ENCODE measurements at places on chromosomes 2 and 18. TPM values are rescaled to one million over a fixed set of nuclear protein-coding genes. Genes with fewer than 3 reads are reported as not detected.

Gene PLB1
- total RNA-seq, result 12.9 TPM

- H3K27me3 ChIP-seq, result no peaks in the 10 kb centered on the region
- H3K27ac ChIP-seq, result peak overlapping the region; percentile 95
- H3K36me3 ChIP-seq, result peaks cover 27% of the 10 kb centered on the region
- peaks cover 97% of the 10 kb centered on the region for H3K4me1 ChIP-seq
- no peak overlapping the region for H3K4me3 ChIP-seq
Observed at GRCh38 chr18:77056344-77057005, 76.1 kb downstream of the MBP start.

DNA sequence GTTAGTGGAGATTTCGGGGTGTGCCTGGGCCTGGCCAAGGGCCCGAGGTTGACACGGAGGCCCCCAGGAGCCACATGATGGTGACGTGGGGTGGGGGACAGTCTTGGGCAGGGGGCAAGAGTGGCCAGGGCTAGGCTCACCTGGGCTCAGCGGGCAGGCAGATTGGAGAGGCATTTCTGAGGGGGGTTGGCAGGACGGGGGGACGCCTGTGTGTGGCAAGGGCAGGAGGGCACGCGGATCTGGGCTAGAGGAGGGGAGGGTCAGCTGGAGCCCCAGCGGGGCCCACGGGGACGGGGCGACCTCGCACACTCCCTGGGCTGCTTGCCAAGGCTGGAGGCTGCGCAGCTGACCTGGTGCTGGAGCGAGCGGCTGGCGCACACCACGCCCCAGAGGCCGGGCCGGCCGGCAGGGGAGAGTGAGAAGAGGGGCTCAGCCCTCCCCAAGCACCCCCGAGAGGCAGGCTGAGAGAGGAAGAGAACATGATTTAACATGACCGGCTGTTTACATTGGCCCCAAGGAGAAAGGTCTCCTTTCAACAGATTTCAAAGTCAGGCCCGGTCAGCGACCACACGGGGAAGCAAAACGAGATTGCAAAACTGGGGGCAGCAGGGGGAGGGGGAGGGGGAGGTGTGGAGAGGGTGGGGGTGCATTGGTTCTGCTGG lies 38.0 kb upstream of the SNED1 start:
- no peaks in the 10 kb centered on the region for H3K36me3 ChIP-seq
- DNase-seq, result peak; percentile 90
- H3K27me3 ChIP-seq, result no peaks in the 10 kb centered on the region
- peaks cover 38% of the 10 kb centered on the region for H3K4me1 ChIP-seq

GRCh38 chr2:130823886-130824491 lies 12.7 kb upstream of the ARHGEF4 start:
- no peak overlapping the region for H3K4me3 ChIP-seq
- H3K4me1 ChIP-seq, result no peaks in the 10 kb centered on the region
- peaks cover 8% of the 10 kb centered on the region for H3K27me3 ChIP-seq
- H3K36me3 ChIP-seq, result no peaks in the 10 kb centered on the region
- no peak overlapping the region for H3K27ac ChIP-seq
- DNase-seq, result peak; percentile 74

Gene RAD51AP2
- total RNA-seq, result not detected

GRCh38 chr18:42517896-42518295 lies 562.9 kb downstream of the PIK3C3 start:
- H3K27me3 ChIP-seq, result no peaks in the 10 kb centered on the region
- DNase-seq, result no peak
- no peaks in the 10 kb centered on the region for H3K4me1 ChIP-seq
- no peaks in the 10 kb centered on the region for H3K36me3 ChIP-seq
- no peak overlapping the region for H3K27ac ChIP-seq
- no peak overlapping the region for H3K4me3 ChIP-seq

DNA sequence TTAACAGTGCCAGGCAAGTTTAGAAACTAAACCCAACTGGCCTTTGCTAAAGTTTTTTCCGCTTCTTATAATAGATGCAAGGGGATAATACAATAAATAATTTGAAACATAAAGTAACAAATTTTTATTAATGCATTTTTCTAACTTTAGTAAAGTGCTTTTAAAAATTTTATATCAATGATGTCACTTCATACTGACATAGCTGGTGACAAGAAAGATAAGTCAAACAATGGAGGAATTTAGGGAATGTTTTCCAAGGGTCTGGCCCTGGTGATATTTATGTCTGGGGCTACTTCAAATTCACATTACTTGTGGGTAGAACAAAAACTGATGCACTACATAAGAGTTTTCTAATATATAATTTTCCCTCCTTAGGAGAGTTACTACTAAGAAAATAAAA lies 61.2 kb upstream of the CBLN2 start:
- H3K4me1 ChIP-seq, result no peaks in the 10 kb centered on the region
- DNase-seq, result no peak
- H3K4me3 ChIP-seq, result no peak overlapping the region
- H3K27ac ChIP-seq, result no peak overlapping the region

DNA sequence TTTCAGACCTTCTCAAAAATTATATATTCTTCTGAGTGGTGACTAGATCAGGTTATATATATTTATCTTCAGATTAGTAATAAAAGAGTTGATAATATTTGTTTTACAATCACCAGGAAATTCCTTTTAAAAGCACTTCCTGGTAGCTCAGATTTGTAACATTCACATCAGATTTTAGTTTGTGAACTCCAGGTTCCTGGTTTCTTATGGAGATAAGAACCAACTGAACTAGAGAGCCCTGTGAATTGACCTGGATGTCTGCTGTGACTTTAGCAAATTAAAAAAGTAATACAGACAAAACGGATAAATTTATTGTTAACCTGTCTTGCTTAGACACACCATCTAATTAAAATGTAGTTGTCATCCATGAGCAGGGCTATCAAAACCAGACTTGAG lies 868.7 kb downstream of the BCL11A start:
- no peak overlapping the region for H3K4me3 ChIP-seq
- no peak for DNase-seq
- no peaks in the 10 kb centered on the region for H3K27me3 ChIP-seq

- H3K27me3 ChIP-seq, result peaks cover 41% of the 10 kb centered on the region
- no peaks in the 10 kb centered on the region for H3K36me3 ChIP-seq
- peaks cover 17% of the 10 kb centered on the region for H3K4me1 ChIP-seq
- no peak for DNase-seq
Observed at GRCh38 chr18:13213036-13213795, 5.3 kb upstream of the LDLRAD4 start.

DNA sequence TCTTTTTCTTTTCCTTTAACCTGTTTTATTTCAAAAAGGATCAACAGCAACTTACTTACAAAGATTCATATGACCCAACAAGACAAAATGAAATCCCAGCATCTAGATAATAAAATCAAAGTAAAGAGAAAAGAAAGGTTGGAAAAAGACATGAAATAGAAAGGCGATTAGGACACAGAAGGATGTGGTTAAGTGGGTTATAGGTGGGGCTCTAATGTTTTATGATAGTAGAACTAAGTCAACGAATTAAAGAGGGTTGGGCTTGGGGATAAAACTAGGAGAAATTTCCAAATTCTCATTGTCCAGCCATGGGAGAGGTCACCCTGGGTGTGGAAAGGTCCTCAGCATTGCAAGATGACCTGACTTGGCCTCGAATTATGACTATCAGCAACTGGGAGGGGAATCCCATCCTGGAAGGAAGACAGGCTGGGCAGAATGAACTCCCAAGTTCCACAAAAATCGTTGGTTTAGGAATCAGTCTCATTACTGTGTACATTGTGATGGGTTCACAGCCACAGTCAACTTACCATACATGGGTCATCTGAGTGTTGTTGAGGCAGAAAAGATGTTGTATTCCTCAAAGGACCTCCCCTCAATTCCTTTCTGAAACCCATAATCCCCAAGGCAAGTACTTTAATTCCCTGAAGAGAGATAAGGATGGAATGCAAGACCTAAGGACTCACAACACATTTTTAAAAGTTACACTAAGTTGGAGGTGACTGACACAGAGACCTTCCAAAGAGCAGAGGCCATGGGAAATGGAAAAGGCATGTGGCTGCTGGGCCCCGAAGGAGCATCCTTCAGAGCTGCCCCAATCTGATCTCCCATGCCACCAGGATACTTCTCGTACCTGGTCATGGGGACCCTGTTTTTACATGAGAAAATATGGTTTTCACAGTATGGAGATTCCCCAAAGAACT lies 167.6 kb downstream of the UXS1 start:
- H3K4me1 ChIP-seq, result no peaks in the 10 kb centered on the region
- DNase-seq, result no peak
- H3K27me3 ChIP-seq, result no peaks in the 10 kb centered on the region
- no peaks in the 10 kb centered on the region for H3K36me3 ChIP-seq
- no peak overlapping the region for H3K27ac ChIP-seq
- H3K4me3 ChIP-seq, result no peak overlapping the region

Gene POLE4
- total RNA-seq, result 26.6 TPM

- H3K27ac ChIP-seq, result no peak overlapping the region
- no peak overlapping the region for H3K4me3 ChIP-seq
- H3K36me3 ChIP-seq, result no peaks in the 10 kb centered on the region
- DNase-seq, result no peak
Observed at GRCh38 chr2:60226943-60227342, 326.5 kb downstream of the BCL11A start.

Measured in spleen (tissue), 13 donors.